ENCODE measurements at places on chromosomes 11 and 22. TPM values are rescaled to one million over a fixed set of nuclear protein-coding genes. Genes with fewer than 3 reads are reported as not detected.
A peak's percentile ranks its signal among the peaks of the same experiment; 100 is the strongest.

The KRTAP5-9 gene
- polyA plus RNA-seq: 0.50 TPM

The PRG3 gene
- polyA plus RNA-seq: 0.48 TPM

GRCh38 chr22:44428941-44429830 is 68.8 kb downstream of the RTL6 start:
- DNase-seq: no peak

DNA sequence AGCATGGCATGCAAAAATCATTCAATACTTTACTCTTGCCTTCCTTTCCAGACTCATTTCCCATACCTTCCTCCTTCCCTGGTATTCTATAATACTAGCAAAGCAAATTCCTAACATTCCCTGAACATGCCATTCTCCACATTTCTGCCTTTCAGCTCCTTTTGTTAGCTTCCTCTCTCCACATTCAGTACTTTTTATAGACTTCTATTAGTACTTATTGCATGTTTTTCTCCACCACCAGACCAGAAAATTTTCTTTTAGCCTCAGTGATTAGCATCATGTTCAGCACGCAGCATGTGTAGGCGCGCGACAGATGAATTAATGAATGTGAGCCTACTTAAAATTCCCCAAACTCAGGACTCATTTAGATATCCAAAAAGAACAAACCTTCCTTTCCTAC is 935.3 kb downstream of the DLG2 start:
- no peak for DNase-seq

DNA sequence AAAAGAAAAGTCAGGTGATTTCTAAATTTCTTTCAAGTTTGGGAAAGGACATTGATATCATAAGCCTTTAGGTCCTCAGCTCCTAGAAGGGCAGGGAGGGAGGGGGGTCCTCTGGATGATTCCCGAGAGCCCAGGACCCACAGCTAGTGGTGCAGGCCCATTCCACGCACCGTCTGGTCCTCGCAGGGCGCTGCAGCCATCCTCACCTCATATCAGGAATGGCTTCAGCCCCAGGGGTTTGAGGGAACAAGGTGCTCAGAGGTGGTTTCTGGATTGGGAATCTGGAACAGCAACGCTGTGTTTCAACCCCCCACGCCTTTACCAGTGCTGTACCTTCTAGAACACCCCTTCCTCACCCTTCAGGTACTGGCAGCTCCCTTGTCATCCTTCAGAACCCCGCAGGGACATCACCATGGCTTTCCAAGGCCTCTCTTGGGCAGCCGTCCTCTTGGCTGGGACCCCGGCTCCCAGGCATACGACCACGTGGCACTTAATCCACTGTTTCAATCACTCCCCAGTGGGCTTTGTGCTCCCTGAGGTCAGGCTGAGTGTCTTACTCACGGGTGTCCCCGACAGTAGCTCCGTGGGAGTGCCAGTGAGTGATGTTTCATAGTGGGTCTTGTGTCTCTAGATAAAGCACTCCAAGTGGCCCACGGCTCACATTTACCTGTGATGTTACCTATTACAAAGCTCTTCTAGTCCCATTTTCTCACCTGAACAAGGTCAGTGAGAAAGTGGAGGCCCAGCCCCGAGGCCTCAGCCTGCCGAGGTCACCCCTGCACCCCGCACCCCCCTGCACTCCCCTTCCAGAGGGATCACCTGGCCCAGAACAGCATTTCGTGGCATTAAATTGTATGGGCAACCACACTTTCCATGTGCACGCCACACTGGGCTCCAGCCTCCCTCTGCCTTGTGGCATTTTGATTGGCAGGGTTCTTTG is 93.9 kb downstream of the MORC2 start:
- no peak for DNase-seq

DNA sequence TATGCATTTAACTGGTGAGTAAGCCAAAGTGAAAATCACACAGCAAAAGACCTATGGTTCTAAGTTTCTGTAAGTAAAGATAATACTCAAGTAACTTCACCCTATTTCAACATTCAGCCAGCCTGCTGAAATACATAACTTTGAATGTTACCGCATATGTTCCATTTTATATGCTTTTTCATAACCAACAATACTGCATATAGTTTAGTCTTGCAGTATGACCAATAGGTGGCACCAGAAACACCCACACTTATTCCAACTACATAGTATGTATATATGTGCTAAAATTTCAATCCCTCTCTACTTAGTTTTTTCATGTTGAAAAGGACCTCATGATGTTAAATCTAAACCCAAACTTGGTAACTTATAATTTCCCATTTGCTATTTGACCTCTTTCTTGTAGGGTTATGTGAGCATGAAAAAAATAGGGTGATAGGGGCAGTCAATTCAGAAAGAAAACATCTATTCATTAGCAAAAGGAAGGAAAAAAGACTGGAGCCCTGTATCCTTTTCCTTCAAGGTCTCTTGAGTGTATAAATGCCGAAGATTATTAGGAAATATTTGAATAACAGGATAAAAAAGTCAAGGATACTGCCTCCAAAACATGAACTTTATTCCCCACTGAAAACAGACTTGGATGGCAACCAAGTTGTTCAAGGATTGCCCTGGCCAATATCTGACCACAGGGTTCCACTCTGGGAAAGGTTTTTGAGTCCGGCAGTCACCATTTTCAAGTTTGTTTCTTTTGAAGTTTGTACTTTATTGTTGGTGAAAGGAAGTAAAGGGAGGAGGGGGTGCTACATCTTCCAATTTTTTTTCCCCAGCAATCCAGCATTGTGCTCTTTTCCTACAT is 23.8 kb upstream of the FZD4 start:
- DNase-seq: peak; percentile 36

- no peak for DNase-seq
Measured at GRCh38 chr22:31087744-31088215, 6.7 kb downstream of the SMTN start.

GRCh38 chr11:3920148-3920852 is 64.8 kb downstream of the STIM1 start:
- DNase-seq: no peak

GRCh38 chr11:117146521-117146920 is 2.4 kb downstream of the PAFAH1B2 start:
- DNase-seq: no peak

DNA sequence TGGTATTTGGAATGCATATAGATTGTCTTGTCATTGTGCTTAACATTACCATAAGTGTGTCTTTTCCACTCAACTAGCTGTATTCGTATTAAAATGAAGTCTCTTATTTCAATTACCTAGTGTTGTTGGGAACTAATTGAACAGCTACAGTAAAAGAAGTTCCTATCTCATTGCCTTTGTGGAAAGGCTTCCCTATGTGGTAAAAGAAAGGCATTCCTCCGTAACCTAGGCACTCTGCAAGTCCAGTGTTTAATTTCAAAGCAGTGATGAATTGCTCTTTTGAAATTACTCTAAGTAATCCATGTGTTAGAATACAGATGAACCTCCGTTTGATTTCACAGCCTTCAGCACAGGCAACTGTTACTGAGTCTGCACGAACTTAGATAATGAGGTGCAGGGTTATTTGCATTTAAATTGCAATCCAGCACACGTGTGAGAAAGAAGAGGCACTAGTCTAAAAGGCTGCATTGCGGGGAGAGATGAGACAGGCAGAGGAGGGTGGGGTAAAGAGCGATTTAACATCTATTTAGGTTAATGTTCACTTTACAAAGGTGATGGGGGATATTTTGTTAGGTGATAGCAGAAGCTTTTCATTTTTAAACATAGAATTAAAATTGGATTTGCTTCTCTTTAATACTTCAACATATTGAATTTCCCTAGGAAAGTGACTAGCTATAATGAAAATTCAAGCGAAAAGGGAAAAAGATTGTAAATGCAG is 25.0 kb upstream of the CRTAM start:
- DNase-seq: no peak

- no peak for DNase-seq
Measured at GRCh38 chr11:28673691-28674432, 565.7 kb downstream of the METTL15 start.

- DNase-seq: no peak
Measured at GRCh38 chr11:69704508-69705253, 859 bp upstream of the FGF19 start.
